ENCODE measurements at places on chromosomes 13 and 19. TPM values are rescaled to one million over a fixed set of nuclear protein-coding genes. Genes with fewer than 3 reads are reported as not detected.

Gene SHANK1
- 0.26 TPM for total RNA-seq

- DNase-seq: no peak
These were observed 10.6 kb downstream of the KHSRP start for GRCh38 chr19:6413721-6414643.

DNA sequence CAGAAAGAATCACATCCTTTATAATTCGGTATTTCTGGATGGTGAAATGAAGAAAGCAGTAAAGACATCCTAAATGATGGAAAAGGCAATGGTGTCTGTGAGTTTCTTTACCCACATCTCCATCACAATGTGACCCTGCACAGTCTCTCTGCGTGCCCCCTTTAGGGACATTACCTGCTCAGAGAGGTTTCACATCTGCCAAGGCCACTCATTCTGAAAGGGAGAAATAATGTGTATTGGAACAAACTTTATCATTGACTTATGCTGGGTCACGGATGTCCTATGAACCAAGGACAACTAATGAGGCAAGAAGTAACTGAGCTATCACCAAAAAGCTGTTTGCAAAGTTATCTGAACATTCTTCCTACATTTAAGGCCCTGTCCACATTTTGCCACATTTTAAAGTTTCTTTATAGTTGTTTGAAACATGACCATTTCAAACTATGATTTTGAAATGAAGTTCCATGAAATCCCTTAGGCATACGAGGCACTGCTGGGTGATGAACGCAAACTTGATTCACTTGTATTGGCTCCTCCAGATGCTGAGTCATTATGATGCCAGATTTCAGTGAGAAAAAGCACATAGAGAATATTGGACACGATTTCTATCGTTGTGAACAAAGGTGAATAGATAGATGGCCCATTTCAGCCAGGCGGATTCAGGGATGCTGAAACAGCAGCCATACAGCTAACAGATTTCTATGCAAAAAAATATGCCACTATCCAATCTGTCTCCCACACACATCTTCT, 63.5 kb upstream of the HMGB1 start:
- no peak for DNase-seq

GRCh38 chr19:13840305-13841085, 36.4 kb upstream of the NANOS3 start:
- DNase-seq: no peak

DNA sequence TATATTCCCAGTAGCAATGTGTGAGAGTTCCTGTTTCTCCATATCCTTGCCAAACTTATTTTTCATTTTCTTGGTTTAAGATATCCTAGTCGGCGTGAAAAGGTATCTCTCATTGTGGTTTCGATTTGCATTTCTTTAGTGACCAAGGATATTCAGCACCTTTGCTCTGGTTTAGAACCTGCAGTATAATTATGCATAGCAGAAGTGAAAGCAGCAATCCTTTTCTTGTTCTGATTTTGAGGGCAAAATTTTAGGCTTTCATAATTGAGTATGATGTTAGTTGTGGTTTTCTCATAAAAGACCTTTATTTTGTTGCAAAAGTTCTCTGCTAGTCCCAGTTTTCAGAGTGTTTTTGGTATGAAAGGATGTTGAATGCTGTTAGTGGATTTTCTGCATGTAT, 491.0 kb downstream of the FGF9 start:
- DNase-seq: no peak

DNA sequence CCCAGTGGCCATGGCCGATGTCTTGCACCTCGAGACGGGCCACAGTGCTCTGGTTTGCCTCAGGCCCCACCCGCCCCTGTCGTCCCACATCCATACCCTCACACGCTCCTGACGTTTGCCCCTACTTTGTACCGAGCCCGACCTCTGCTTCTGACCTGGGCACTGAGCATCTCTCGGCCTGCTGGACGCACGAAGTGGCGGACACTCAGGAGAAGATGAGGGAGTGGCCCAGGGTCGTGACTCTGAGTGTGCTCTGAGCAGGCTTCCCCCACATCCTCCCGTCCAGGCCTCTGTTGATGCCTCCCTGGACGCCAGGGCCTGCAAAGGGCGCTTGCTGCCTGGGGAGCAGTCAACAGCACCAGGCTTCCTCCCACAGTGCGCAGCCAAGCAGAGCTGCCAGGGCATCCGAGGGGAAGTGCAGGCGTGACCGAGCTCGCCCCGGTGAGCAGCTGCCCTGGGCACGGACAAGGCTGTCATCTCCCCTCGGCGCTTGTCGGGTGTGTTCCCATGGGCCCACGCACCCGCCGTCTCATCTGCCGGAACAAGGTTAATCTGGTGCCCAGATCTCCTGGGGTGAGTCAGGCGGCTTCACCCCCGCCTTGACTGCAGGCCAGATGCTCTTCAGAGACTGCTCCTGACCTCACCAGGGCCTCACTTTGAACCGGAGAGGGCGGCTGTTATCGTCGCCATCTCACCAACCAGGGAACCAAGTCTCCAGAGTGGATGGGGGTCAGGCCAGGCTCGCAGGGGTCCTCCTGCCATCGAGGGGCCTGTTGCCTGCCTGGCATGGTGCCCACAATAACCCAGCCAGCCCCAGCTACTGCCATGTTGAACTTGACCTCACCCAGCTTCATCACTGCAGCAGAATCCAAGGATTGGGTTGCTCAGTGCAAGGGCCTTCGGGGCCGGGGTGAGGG, 27.2 kb downstream of the COMP start:
- DNase-seq: no peak

DNA sequence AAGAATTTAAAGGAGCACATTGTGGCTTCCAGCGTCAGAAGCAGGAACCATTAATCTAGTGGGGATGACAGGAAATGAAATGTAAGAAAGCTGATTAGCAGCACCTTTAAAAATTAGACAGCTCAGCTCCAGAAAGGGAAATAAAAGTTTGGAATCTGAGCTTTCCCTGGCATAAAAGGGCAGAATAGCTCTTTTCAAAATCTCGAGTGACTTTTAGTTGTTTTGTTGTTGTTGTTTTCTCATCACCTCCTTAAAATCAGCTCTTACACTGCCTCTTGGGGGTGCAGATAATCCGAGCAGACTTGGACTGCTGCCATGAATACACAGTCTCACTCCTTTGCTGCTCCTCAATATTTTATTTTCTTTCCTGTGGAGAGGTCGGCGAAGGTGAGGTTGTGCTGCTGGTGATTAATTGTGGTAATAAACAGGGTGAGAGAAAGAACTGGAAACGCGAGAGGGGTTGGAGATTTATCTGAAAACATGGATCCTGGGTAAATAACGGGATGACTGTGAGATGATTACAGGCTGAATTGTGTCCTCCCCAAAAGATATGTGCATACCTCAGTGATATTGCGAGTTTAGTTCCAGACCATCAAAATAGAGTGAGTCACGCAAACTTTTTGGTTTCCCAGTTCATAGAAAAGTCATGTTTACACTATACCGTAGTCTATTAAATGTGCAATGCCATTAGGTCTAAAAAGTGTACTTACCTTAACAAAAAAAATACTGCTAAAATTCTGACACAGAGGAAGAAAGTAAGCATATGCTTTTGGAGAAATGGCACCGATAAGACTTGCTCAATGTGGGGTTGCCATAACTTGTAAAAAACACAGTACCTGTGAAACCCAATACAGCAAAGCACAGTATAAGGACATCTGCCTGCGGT, 787.7 kb downstream of the UQCRFS1 start:
- DNase-seq: no peak

GRCh38 chr13:85316506-85317025, 482.7 kb downstream of the SLITRK6 start:
- DNase-seq: no peak

Gene FLT3
- 0.04 TPM for total RNA-seq

- DNase-seq: no peak
These were observed 8.9 kb downstream of the AP1M1 start for GRCh38 chr19:16206637-16207036.

Gene F7
- total RNA-seq: not detected

Gene RNF17
- total RNA-seq: not detected

Gene POGLUT2
- 29.0 TPM for total RNA-seq

GRCh38 chr19:2227415-2228156, 8.5 kb downstream of the PLEKHJ1 start:
- DNase-seq: no peak

Data from pulmonary artery endothelial cell (primary cell).